ENCODE measurements at places on chromosomes 2 and 18. TPM values are rescaled to one million over a fixed set of nuclear protein-coding genes. Genes with fewer than 3 reads are reported as not detected.

AMER3 gene
- not detected for total RNA-seq

EFEMP1 gene
- total RNA-seq = 82.1 TPM

GAD1 gene
- total RNA-seq = not detected

ASAP2 gene
- total RNA-seq = 7.2 TPM

PROM2 gene
- total RNA-seq = 1.0 TPM

TMEM237 gene
- 35.3 TPM for total RNA-seq

GNAL gene
- total RNA-seq = 1.8 TPM

CCNYL1 gene
- total RNA-seq = 5.9 TPM

FAM237A gene
- not detected for total RNA-seq

PLEK gene
- total RNA-seq = not detected

MEP1B gene
- not detected for total RNA-seq

KCNIP3 gene
- total RNA-seq = 0.96 TPM

VWA3B gene
- not detected for total RNA-seq

LDLRAD4 gene
- 0.52 TPM for total RNA-seq

ACMSD gene
- not detected for total RNA-seq

RNU2-63P gene
- not detected for total RNA-seq

SPC25 gene
- total RNA-seq = 3.5 TPM

REG3A gene
- not detected for total RNA-seq

BOK gene
- total RNA-seq = 23.3 TPM

KIF5C gene
- total RNA-seq = 0.24 TPM

KANSL1L gene
- total RNA-seq = 13.6 TPM

SANBR gene
- 7.2 TPM for total RNA-seq

C2orf80 gene
- total RNA-seq = not detected

HOXD1 gene
- not detected for total RNA-seq

RTTN gene
- total RNA-seq = 12.4 TPM

NR4A2 gene
- total RNA-seq = 57.6 TPM

REEP1 gene
- total RNA-seq = 0.40 TPM

SNRPD1 gene
- 9.9 TPM for total RNA-seq

POTEI gene
- not detected for total RNA-seq

OTX1 gene
- not detected for total RNA-seq

VIL1 gene
- not detected for total RNA-seq
